ENCODE measurements at places on chromosomes 2 and 18. TPM values are rescaled to one million over a fixed set of nuclear protein-coding genes. Genes with fewer than 3 reads are reported as not detected.

GRCh38 chr2:129771418-129772189 lies 207.9 kb upstream of the RAB6C start:
- no peak for DNase-seq

GRCh38 chr18:41872206-41872605 lies 82.8 kb upstream of the PIK3C3 start:
- no peak for DNase-seq

Gene TUBA3E
- total RNA-seq: not detected

GRCh38 chr2:100955226-100955625 lies 46.9 kb upstream of the RPL31 start:
- DNase-seq: no peak

Gene CNDP1
- total RNA-seq: under 0.01 TPM

Gene IL37
- not detected for total RNA-seq

Gene FZD7
- total RNA-seq: 15.5 TPM

- DNase-seq: no peak
These were observed 92.8 kb upstream of the NRP2 start for GRCh38 chr2:205589479-205589878.

Gene CNRIP1
- total RNA-seq: 73.8 TPM

GRCh38 chr2:7029291-7030059 lies 112.3 kb downstream of the RNF144A start:
- DNase-seq: no peak

Data from frontal cortex (tissue), 4 donors.